ENCODE measurements at places on chromosomes 11 and 22.

DNA sequence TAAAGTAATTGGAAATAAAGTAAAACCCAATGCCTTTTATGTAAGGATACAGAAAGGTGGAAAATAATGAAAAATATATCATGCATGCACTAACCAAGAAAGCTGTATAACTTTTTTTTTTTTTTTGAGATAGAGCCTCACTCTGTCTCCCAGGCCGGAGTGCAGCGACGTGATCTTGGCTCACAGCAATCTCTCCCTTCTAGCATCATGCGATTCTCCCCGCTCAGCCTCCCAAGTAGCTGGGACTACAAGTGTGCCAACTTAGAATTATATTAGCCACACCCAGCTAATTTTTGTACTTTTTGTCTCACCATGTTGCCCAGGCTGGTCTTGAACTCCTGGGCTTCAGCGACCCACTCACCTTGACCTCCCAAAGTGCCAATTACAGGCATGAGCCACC, 4.5 kb downstream of the GGT5 start:
- DNase-seq: no peak

- DNase-seq: no peak
Observed at GRCh38 chr11:133896642-133897330, 51.5 kb upstream of the SPATA19 start.

GRCh38 chr22:23888615-23889401, 5.4 kb upstream of the MIF start:
- DNase-seq: no peak

- no peak for DNase-seq
Observed at GRCh38 chr22:26225207-26225606, 55.9 kb downstream of the SEZ6L start.

GRCh38 chr11:71323876-71324526, 71.6 kb upstream of the SHANK2 start:
- DNase-seq: no peak

GRCh38 chr11:88114486-88115045, 60.7 kb downstream of the RAB38 start:
- no peak for DNase-seq

DNA sequence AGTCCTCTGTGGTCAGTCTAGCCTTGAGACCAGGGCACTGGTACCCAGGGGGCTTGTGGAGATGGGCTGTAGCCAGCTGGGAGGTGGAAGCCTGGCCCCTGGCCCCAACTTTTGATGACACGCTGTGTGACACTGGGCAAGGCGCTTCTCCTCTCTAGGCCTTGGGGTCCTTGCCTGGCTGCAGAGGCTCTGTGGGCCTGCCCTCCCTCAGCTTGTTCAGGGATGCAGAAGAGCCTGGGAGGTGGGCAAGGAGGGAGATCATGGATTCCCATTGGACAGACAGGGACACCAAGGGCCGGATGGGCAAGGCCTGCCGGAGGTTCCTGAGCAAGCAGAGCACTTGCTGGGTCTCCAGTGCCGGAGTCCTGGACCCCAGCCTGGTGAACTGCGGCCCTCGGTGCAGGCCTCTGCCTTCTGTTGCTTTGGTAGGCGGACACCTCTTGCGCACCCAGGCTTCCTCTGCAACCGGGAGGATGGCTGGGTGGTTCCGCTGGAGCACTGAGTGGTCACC, 1.3 kb upstream of the PPP2R5B start:
- DNase-seq: no peak

GRCh38 chr11:121291319-121291718, 1.3 kb upstream of the SC5D start:
- DNase-seq: no peak

GRCh38 chr11:130179396-130180306, 20.1 kb downstream of the ST14 start:
- DNase-seq: no peak

DNA sequence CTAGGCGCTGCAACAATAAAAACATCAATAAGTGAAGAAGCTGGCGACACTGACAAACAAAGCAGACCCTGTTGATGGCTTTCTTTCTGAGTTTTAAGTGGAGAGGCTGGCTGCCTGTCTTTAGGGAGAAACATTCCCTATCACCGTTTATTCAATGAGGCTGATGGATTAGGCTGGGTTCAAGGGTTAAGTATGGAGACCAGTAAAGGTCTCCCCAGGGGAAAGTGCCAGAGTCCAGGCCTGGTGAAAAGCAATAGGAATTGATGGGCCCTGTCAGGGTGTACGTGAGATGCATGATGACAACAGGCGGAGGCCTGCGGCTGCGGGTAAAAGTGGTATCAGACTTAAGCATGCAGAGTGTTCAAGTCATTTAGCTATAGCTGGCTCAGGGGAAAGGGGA, 102.6 kb downstream of the ALX4 start:
- DNase-seq: no peak

DNA sequence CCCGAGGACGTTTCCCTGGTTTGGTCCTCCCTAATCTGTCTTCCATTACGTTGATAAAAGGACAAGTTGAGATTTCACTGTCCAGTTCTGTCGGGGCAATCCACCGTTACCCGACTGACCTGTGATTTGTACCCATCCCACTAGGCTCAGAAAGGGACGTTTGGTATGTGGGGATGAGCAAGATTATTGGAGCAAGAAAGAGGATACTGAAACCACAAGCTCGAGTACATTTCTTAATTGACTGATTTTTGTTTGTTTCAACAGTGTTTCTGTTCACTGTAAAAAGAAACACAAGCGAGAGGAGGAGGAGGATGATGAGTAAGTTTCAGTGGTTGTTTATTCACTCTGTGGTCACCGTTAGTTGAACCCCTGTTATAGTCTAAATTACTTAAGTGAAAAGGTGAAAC, 969 bp downstream of the CCDC117 start:
- DNase-seq: no peak

DNA sequence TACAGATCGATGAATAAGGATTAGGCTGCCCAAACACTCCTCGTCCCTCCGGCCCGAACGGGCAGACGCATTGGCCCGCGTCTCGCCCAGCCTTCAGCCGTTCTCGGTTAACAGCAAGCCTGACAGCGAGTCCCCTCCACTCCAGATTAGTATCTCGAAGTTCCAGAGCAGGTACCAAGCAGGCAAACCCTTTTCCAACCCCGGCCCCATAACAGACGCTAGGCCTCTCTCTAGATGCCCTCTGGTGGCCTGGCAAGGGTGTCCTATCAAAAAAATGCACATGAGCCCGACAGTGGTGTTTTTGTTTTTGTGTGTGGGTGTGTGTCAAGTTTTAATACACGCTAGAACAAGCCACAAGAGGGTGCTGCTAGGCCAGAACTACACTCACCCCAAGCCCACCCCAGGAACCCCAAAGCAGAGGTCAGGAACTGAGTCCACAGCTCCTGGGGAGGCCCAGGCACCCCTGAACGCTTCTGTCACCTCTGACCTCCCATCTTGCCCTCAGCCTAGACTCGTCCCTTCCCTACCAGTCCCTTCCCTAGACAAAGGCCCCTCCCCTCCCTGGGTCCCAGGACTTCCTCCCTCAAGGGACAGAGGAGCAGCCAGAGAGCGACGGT, 658 bp upstream of the ARFGAP2 start:
- DNase-seq: peak; percentile 65

All from activated CD4-positive, alpha-beta T cell treated with anti-CD3 and anti-CD28 coated beads, Interleukin-2, amount 50 U/mL, for 4 hours (primary cell).